ENCODE measurements at places on chromosomes 12 and 14.

- DNase-seq = no peak
Observed at GRCh38 chr12:102249079-102249841, 51.6 kb upstream of the PMCH start.

GRCh38 chr12:32197421-32197820, 90.8 kb downstream of the BICD1 start:
- DNase-seq = no peak

GRCh38 chr12:125610971-125611370, 545.7 kb downstream of the AACS start:
- no peak for DNase-seq

GRCh38 chr14:56221382-56222128, 103.3 kb downstream of the PELI2 start:
- DNase-seq = no peak

DNA sequence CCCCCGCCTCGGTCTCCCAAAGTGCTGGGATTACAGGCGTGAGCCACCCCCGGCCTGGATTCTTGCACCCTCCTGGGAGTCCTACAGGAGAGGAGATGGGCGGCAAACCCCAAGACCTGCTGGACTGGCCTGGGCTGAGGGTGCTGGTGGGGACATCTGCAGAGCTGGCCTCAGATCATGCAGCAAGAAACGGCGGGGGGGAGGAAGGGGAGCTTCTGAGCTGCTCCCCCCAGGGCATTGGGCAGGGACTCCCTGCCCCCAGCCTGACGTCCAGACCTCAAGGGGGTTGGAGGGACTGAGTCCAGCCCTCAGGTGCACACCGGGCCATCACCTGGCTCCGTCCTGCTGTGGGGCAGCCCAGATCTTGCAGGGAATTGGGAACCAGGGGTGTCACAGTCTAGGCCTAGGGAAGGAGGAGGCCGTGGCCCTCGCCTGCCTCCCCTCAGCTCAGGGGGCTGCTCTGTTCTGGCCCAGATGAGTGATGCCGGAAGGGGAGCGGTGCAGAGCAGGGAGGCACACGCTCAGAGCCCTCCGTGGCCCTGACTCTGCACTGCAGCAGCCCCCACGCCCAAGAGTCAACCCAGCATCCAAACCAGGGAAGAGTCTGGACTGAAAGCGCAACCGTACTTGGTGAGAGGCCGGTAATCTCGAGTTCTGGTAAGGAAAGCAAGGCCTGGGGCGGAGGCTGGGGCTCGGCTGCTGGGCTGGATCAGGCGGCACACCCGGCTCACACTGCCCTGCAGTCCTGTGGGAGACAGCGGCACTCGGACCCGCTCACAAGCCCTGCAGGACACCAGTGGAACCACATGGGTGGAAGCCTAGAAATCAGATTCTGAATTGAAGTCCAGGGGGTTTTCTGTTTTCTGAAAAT, 8.9 kb upstream of the AMN start:
- no peak for DNase-seq

DNA sequence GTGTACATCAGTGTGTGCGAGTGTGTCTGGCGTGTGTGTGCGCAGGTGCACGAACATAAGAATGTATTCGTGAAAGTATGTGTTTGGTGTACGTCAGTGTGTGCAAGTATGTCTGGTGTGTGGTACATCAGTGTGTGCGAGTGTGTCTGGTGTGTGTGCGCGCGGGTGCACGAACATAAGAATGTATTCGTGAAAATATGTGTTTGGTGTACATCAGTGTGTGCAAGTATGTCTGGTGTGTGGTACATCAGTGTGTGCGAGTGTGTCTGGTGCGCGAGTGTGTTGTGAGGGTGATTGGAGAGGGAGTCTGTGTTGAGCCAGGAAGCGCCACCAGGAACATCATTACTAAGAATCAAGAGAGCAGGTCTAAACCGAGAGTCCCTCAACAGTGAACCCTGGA, 143.8 kb downstream of the BCL11B start:
- no peak for DNase-seq

- DNase-seq = no peak
Observed at GRCh38 chr12:1919763-1920162, 1.3 kb upstream of the CACNA2D4 start.

GRCh38 chr14:25351269-25351668, 301.3 kb upstream of the STXBP6 start:
- no peak for DNase-seq

- no peak for DNase-seq
Observed at GRCh38 chr14:103522649-103523574, at the start of gene CKB. TSS of gene CKB (minus strand) at chr14:103522830. CDS start at chr14:103522493, 337 bp downstream.

- no peak for DNase-seq
Observed at GRCh38 chr14:42911642-42912041, 1305.0 kb downstream of the LRFN5 start.

- DNase-seq = no peak
Observed at GRCh38 chr14:100237735-100238418, 1.1 kb upstream of the YY1 start.

DNA sequence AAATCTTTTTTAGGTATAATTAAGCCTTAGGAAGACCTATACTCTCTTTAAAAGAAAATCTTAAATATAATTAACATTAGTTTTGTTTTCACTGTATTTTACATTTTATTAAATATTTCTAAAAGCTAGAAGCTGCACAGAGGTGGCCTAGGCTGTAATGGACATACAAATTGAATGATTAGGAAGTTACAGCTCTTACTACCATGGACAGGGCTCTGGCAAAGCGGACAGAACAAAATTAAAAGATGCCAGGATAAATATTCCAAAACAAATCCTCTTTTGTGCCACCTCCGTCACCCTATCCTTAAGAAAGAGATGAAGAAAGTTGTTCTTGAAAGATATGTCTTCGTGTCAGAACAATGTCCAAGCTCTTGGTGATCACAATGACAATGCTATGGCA, 376.5 kb downstream of the ETNK1 start:
- no peak for DNase-seq

GRCh38 chr12:108482717-108483212, 32.3 kb upstream of the FICD start:
- no peak for DNase-seq

GRCh38 chr12:49866859-49867569, 24.1 kb upstream of the BCDIN3D start:
- peak; percentile 79 for DNase-seq

All from left kidney (tissue), 8 donors.